ENCODE measurements at places on chromosomes 12 and 14.

DNA sequence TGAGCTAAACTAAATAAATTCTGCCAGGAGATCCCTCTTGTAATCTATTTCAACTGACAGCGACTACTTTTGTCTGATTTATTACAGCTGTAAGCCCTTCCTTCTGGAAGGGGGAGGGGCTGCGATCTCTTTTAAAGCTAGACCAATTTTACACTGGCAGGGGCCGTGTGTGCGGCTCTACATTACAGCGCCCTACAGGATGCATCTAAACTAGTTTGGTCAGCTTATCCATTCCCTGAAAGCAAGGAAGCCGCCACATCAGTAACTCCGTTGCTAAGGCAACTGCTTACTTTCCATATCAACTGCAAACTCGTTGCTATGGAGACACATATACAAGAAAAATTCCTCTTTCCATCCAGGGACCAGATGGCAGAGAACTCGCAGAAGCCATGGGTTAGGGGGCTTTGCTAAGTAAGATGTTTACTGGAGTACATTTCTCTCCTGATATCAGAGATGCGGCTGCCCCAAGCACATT lies 17.4 kb downstream of the FOXN3 start:
- no peak for DNase-seq

GRCh38 chr14:32726516-32726915 lies 212.2 kb upstream of the NPAS3 start:
- no peak for DNase-seq

GRCh38 chr12:67721248-67721647 lies 72.7 kb downstream of the DYRK2 start:
- DNase-seq: no peak

GRCh38 chr14:63387711-63388110 lies 69.0 kb upstream of the GPHB5 start:
- no peak for DNase-seq

GRCh38 chr14:32697704-32698103 lies 241.0 kb upstream of the NPAS3 start:
- DNase-seq: no peak

DNA sequence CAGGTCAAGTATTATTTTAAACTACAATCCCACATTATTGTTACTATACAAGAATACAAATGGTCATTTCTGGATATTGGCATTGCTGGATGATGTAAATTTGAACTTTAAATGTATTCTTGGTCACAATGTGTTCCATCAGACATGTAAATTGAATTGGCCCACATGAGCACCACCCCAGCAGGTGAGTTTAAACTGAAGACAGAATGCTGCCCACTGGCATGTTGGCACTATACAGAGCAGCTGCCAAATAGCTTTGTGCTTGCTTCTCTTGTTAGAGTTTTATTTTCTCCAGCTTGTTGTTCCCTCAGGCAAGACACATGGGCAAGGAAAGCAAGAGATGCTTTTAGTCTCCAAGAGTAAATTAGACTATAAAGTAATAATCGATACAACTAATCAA lies 98.6 kb downstream of the C12orf50 start:
- DNase-seq: no peak

DNA sequence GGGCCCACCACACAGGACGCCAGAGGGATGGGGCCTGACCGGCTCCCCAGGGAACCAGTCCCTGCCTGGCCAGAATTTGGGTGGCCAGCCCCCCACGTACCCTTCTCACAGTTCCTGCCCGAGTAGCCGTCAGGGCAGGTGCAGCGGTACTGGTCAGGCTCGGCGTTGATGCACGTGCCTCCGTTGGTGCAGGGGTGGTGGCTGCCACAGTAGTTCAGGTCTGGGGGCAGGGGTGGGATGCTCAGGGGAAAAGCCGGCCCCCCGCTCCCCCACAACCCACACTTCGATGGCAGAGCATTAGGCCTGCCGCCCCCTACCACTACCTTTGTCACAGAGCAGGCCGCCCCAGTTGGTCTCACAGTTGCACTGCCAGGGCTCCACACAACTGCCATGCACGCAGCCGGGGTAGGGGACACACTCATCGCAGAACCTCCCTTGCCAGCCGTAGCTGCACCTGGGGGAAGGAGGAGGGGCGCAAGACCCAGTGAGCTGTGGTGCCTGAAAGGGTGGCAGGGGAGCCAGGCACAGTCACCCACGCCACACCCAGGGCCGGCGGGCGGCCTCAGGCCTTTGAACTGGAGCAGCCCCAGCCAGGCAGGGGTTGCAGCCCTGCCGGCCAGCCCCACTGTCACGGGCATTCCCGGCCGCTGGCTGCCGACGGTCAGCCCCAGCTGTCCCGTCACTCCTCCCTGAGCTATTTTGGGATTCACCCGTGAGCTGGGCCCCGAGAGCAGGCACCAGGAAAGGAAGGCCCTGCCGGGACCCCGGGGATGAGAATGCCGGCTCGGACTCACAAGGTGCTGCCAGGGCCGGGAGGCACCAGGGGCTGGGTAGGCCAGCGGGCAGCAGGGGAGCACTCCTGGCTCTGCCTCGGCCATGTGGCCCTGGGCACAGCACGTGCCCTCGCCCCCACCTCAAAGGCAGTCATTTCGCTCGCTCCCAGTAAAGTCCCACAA lies 16.5 kb downstream of the JAG2 start:
- no peak for DNase-seq

GRCh38 chr14:68266998-68267397 lies 447.4 kb downstream of the RAD51B start:
- DNase-seq: no peak

GRCh38 chr14:33855672-33856071 lies 95.2 kb downstream of the EGLN3 start:
- DNase-seq: no peak

- no peak for DNase-seq
These were observed 29.2 kb downstream of the PRKD1 start for GRCh38 chr14:29898470-29898869.

DNA sequence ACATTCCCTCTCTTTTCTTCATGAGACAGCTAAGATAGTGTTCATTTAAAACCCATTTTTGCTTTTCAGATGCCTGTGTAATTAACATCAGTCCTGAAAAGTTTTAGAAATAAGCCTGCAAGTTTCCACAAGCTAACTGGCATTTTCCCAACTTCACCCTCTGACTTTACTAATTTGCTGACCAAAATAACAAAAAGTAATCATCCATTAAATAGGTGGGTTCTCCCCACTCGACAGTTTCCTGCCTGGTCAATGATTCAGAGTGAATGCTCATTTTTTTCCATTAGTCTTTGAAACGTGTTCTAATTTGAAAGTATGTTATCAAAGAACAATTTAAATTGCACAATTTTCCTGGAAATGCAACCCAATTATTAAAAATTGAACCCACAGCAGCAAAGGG lies 23.6 kb downstream of the NELL2 start:
- DNase-seq: no peak

- DNase-seq: no peak
These were observed 68.9 kb downstream of the SPPL3 start for GRCh38 chr12:120835304-120835612.

All from urothelium cell line (cell line).